ENCODE measurements at places on chromosomes 3 and 15. TPM values are rescaled to one million over a fixed set of nuclear protein-coding genes. Genes with fewer than 3 reads are reported as not detected.
A peak's percentile ranks its signal among the peaks of the same experiment; 100 is the strongest.

GRCh38 chr3:177811835-177812234 lies 614.6 kb upstream of the TBL1XR1 start:
- no peak for DNase-seq

DNA sequence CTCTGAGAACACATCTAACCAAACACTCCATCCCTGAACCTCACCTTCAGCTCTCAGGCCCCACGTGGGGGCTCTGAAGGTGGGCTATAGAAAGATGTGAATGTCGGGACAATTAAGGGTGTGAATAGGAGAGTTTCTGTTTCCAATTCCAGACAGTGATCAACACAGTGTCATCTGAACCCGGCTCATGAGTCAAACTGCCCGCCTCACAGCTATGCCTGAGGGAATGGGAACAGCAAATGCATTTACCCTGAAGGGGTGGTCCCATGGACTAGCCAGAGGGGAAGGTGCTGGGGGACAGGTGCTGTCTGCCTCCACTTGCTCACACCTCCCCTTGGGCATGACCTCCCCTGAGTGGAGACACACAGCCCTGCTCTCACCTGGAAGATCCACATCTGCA lies 6.3 kb downstream of the RTP2 start:
- no peak for DNase-seq

DNA sequence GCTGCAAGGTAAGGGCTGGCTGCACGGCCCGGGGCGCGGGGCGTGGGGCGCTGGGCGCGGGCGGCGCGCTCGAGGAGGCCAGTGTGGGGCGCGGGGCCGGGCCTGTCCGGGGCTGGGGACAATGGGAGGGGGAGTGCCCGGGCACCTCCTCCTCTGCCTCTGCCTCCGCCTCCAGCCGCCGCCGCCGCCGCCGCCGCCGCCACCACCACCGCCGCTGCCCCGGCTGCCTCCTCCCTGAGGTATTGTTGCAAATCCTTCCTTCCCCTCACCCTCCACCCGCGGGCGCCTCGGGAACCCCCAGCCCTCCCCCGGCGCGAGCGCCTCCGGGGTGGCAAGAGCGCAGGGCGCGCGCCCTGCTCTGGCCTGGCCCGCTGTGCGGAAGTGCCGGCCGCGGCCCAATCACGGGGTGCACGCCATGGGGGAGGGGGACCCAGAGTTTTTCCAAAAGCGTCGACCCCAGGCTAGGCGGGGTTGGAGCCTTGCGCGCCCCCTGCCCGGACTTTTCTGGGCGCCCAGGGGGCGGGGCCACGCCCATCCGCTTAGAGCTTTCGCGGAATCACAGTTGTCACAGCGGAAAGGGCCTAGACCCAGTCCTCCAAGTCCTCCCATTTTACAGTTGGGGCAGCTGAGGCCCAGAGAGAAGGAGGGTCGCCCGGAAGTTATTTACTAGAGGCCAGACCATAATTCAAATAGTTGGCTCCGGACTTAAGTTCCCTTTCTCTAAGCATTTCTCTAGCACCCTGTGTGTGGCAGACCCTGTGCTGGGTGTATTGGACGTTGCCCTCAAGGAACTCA lies at the start of gene LPP:
LPP (plus strand) TSS at position 144 of the 795 bp plus-strand sequence. CDS start 251,964 bp downstream, outside the sequence.
- peak; percentile 77 for DNase-seq

- peak; percentile 61 for DNase-seq
Measured at GRCh38 chr15:40310001-40310959, 2.5 kb upstream of the PLCB2 start.

GRCh38 chr3:179775416-179776122 lies 122.7 kb downstream of the USP13 start:
- no peak for DNase-seq

GRCh38 chr15:77964193-77964592 lies 113.3 kb downstream of the TBC1D2B start:
- no peak for DNase-seq

DNA sequence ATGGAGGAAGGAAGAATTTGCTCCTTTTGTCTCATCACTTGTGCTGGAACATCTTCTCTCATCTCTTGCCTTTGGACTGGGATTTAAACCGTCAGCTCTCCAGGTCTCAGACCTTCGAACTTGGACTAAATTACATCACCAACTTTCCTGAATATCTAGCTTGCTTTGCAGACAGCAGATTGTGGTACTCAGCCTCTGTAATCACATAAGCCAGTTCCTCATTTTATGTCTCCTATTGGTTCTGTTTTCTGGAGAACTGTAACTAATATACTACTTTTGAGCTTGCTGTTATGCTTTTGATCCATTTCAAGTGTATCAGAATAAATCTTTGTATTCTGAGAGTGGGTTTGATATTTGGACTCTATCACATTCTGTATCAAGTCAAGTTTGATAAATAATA lies 164.3 kb upstream of the VEPH1 start:
- DNase-seq: no peak

- DNase-seq: peak; percentile 20
Measured at GRCh38 chr3:124676236-124676635, 54.0 kb upstream of the UMPS start.

DNA sequence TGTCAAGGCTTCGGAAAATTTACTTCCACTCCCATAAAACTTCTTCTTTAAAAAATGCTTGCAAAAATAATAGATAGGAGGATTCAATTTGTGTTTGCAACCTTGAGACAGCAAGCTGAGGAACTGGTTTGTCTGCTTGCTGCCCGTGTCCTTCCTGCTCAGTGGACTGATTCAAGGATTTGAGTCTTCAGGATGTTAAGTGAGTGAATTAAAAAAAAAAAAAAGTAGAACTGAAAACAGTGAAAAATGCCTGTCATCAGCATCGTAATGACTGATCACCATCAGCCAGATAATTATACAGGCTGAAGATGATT lies 453.7 kb downstream of the FGF12 start:
- DNase-seq: no peak

GRCh38 chr3:109081746-109082510 lies 36.0 kb downstream of the MORC1 start:
- peak; percentile 26 for DNase-seq

DNA sequence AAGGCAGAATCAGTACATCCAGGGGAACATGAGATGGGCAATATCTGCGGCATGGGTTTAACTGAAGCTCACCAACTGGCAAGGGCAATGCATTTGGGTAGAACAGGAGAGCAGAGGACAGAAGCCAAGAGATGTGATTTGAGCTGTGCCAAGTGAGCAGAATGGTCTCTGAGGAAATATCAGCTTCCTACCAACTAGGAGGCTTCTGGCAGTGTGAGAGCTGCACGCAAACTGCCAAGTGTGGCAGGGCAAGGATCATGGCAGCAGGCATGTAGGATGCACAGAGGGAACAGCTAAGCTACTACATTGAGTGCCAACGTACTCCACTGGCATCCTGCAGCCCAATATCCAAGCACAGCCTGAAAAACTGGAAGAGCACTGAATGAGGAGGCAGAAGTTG lies 1036.5 kb downstream of the TUSC7 start:
- DNase-seq: no peak

- DNase-seq: no peak
Measured at GRCh38 chr3:27720899-27721716, 1.0 kb downstream of the EOMES start.

GRCh38 chr3:63706321-63707085 lies 54.0 kb downstream of the SNTN start:
- DNase-seq: peak; percentile 62

- DNase-seq: no peak
Measured at GRCh38 chr15:94815914-94816313, 584.6 kb downstream of the MCTP2 start.

DNA sequence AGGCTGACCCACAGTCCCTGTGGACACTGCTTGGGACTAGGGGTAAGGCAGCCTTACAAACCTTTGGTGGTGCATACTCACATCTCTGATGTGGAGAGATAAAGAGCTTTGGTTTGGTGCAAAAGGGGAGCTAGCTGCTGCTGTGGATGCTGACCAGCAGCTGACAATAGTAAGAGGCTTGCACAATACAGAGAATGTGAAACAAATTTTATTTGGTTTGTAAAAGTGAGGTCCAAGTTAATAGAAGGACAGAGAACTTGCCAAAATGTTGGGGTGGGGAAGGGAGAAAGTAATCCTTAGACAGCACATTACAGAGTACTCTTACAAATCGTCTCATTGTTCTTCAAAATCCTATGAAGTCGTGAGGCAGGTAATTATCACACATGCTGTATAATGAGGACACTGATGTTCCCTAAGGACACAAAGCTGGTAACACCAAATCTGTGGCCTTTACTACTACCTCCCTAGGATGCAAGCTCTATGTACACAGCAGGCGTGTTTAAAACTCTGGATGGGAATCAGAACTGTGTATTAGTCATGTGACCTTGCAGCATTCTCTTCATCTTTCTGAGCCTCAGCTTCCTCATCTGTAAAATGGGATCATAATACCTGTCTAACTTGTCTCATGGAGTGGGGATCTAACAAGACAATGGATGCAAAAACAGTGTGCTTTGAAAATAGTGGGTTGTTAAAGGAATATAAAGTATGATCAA lies 21.6 kb downstream of the ARHGAP31 start:
- peak; percentile 53 for DNase-seq

- no peak for DNase-seq
Measured at GRCh38 chr15:92719021-92719420, 63.4 kb upstream of the FAM174B start.

- DNase-seq: no peak
Measured at GRCh38 chr15:67024998-67025368, 40.4 kb upstream of the SMAD3 start.

- DNase-seq: peak; percentile 40
Measured at GRCh38 chr3:102224171-102224570, 210.6 kb upstream of the ZPLD1 start.

GRCh38 chr3:96361241-96361640 lies 453.2 kb upstream of the EPHA6 start:
- no peak for DNase-seq

DNA sequence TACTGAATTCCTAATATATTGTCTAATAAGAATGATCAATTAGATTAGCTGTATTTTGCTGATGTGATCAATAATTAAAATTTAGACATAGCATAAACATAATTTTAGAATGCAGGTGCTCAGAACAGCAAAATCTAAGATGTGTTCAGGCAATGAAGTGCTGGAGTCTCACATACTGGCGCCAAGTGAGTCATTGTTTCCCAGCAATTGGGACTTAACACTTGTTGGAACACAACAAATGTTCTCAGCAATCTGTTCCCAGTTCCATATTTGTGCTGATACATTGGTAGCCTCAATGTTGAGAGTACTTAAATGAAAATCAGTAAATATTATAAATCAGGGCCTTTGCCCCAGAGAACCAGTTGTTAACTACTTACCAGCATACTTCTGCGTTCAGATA lies 619.0 kb downstream of the ROBO1 start:
- no peak for DNase-seq

GRCh38 chr3:114827495-114827894 lies 319.6 kb downstream of the ZBTB20 start:
- DNase-seq: peak; percentile 45

DNA sequence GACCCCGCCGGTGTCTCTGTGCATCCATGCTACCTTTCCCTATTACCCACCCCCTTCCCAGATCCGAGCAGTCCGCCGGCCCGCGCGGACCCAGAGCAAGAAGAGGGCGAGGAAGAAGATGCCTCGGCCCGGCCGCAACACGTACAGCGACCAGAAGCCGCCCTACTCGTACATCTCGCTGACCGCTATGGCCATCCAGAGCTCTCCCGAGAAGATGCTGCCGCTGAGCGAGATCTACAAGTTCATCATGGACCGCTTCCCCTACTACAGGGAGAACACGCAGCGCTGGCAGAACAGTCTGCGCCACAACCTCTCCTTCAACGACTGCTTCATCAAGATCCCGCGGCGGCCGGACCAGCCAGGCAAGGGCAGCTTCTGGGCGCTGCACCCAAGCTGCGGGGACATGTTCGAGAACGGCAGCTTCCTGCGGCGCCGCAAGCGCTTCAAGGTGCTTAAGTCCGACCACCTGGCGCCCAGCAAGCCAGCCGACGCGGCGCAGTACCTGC lies 788 bp downstream of the FOXB1 start:
- DNase-seq: peak; percentile 10

- DNase-seq: no peak
Measured at GRCh38 chr3:142945023-142945422, 18.5 kb downstream of the PAQR9 start.

DNA sequence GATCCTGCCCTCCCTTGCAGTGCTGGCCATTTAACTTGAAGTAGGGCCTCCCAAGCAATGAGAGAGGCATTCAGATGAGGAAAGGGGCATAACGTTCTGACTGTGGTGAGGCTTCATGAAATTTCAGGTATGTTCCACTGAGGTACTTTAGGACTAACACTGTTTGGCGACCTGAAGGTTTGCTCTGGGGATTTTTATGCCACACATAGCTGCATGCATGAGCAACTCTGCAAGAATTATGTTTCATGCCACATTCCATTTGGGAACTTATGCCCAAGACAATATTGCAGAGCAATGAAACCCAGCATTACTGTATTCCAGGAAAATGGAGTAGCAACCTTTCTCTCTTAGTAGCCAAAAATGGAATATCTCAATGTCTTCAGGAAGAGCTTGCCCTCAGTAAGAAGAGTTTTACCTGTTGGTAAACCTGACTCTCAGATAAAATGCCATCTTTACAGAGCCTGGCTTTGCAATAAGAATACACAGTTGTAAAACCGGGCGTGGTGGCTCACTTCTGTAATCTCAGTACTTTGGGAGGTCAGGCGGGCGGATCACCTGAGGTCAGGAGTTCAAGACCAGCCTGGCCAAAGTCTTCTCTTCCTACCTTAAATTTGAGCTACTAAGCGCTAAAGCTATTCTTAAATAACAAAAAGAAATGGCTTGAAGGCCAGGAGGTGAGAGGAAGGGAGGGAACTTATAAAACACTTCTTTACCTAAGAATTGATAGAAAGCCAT lies 16.7 kb upstream of the TBL1XR1 start:
- DNase-seq: no peak

DNA sequence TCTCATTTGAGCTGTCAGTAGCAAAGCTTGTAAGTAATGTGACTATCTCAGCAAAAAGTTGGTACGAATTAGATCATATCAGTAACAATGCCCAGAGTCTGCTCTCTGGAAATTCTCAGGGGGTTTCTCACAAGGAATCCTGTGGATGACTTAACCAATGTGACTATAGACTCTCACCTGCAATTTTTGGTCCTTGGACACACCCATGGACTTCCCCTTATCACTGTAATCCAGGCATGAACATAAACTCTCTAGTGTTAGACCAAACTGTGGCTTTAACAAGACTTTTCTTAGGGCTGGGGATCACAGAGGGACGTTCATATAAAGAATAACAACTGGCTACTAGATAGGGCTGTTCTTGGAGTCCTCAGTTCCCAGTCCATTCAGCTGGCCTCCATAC lies 3.9 kb upstream of the ZNF80 start:
- DNase-seq: no peak

DNA sequence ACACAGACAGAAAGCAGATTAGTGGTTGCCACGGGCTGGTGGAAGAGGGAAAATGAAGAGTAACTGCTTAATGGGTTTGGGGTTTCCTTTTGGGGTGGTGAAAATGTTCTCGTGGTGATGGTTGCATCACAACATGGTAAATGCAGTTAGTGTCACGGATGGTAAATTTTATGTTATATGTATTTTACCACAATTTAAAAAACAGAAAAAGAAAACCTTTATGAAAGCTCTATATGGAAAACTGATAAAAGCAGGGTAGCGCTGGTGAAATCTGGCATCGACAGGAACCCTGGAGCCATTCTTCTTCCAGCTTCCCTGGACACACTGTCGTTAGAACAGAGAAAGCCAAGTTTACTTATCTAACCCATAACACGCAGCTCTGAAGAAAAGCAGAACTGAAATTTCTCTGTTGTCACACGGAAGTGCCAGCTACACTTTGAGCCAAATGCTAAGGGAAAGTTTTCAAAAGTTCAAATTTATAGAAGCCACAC lies 287.7 kb upstream of the NR2F2 start:
- DNase-seq: peak; percentile 49

Gene ITIH1
- total RNA-seq: not detected

Gene WDR49
- total RNA-seq: 0.32 TPM

Gene GADL1
- total RNA-seq: not detected

Gene IGSF10
- total RNA-seq: 0.97 TPM

Gene DAG1
- 61.2 TPM for total RNA-seq

Gene ALPK3
- 0.86 TPM for total RNA-seq

Gene EPB42
- total RNA-seq: not detected

Gene ATP8B4
- total RNA-seq: 90.2 TPM
